Activated T-cell treated with anti-CD3 and anti-CD28 coated beads, Interleukin-2, amount 50 U/mL, for 72 hours (primary cell): ENCODE measurements at places on chromosomes 4 and X. TPM values are rescaled to one million over a fixed set of nuclear protein-coding genes. Genes with fewer than 3 reads are reported as not detected.

SPIN2A gene
- total RNA-seq, result 1.2 TPM

PNMA5 gene
- not detected for total RNA-seq

CCDC120 gene
- total RNA-seq, result 8.7 TPM

GRCh38 chr4:7060346-7061150, 7.3 kb downstream of the GRPEL1 start:
- no peak overlapping the region for H3K4me3 ChIP-seq
- DNase-seq, result no peak
- no peaks in the 10 kb centered on the region for H3K27me3 ChIP-seq
- H3K27ac ChIP-seq, result peak overlapping the region; percentile 39
- peaks cover 23% of the 10 kb centered on the region for H3K4me1 ChIP-seq

DNA sequence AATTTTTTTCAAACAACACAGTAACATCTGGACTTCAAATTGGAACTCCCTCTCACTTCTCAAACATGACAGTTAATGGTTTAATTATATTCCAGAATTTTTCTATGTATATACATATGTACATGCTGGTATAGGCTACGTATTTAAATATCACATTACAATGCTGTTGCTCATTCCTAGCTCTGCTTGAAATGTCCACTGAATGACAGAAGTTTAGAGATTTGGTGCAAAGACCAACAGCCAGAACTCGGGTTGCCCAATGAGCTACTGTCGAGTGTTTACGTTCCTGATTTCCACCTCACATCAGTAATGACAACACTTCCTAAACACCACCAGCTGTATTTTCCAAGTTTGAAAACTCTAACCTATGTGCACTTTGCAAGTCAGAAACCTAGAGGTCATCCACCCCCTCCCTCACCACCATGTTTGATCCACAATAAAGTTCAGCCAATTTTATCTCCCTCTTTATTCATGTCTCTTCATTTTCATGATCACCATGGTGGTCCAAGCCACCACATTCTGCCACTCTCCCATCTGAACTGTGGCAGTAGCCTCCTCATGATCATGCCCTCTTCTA, 49.3 kb upstream of the RPL34 start:
- DNase-seq, result no peak
- no peak overlapping the region for H3K27ac ChIP-seq
- H3K4me3 ChIP-seq, result no peak overlapping the region
- no peaks in the 10 kb centered on the region for H3K27me3 ChIP-seq
- no peaks in the 10 kb centered on the region for H3K36me3 ChIP-seq

GRCh38 chrX:71632923-71633657, 14.8 kb upstream of the CXCR3 start:
- no peak overlapping the region for H3K4me3 ChIP-seq
- H3K27ac ChIP-seq, result no peak overlapping the region
- no peak for DNase-seq

DNA sequence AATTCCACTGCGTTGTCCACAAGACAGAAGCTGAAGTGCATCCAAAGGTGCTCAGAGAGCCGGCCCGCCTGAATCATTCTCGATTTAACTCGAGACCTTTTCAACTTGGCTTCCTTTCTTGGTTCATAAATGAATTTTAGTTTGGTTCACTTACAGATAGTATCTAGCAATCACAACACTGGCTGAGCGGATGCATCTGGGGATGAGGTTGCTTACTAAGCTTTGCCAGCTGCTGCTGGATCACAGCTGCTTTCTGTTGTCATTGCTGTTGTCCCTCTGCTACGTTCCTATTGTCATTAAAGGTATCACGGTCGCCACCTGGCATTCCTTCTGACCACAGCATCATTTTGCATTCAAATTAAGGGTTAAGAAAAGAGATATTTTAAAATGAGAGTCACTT, 115.5 kb downstream of the NFKB1 start:
- H3K4me3 ChIP-seq, result peak overlapping the region; percentile 26
- no peaks in the 10 kb centered on the region for H3K27me3 ChIP-seq
- peak; percentile 44 for DNase-seq
- H3K36me3 ChIP-seq, result peaks cover 46% of the 10 kb centered on the region

DNA sequence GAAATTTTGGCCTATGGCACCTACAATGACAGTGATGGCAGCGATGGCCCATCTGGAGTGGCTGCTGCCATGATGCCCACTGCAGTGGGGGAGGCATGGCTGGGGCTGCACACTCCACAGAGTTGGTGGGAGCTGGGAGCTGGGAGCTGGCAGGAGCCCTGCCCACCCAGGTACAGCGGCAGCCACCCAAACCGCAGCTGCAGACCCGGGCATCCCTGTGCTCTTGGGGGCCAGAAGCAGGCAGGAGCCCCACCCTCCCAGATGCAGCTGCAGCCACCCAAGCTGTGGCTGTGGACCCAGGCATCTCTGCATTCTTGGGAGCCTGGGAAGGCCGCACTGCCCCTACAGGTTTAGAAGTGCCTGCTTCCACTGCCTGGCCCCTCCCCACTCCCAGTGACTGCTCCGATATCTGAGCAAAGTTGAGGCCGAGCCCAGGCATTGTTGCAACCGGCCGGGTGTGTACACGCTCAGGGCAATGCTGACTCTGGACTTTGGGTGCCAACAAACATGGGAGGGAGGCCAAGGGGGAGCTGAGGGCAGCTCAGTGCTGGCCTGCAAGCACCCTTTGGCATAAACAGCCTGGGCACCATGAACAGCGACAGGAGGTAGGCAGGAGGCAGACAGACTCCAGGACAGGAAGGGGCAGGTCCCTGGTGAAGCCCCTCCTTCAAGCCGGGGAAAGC, 82.8 kb downstream of the PPP4R3C start:
- H3K4me1 ChIP-seq, result no peaks in the 10 kb centered on the region
- no peak overlapping the region for H3K4me3 ChIP-seq
- no peak for DNase-seq
- H3K27me3 ChIP-seq, result no peaks in the 10 kb centered on the region
- no peaks in the 10 kb centered on the region for H3K36me3 ChIP-seq
- no peak overlapping the region for H3K27ac ChIP-seq
